ENCODE measurements at places on chromosomes 4 and X.

DNA sequence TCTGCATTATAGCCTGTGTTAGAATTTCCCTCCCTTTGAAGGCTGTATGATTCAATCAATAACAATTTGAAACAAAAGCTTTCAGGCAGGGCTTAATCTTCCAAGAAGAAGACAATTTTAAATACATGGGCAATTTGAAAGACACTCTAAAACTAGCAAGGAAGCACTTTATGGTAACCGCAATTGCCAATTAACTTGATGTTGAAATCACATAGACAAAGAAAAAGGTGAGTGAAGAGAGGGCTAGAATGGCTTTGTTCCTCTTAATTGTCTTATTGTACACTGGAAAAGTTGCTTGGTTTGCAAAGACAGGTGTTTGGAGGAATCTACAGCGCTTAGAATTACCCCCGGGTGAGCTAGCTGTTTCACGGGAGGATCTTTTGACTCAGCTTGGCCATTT is 74.4 kb upstream of the PRKX start:
- no peak for DNase-seq

- no peak for DNase-seq
These were observed 82.6 kb downstream of the ABLIM2 start for GRCh38 chr4:8076023-8076422.

GRCh38 chr4:128858879-128859671 is 49.6 kb downstream of the JADE1 start:
- no peak for DNase-seq

- DNase-seq, result no peak
These were observed 126.9 kb upstream of the DCLK2 start for GRCh38 chr4:149951152-149951900.

DNA sequence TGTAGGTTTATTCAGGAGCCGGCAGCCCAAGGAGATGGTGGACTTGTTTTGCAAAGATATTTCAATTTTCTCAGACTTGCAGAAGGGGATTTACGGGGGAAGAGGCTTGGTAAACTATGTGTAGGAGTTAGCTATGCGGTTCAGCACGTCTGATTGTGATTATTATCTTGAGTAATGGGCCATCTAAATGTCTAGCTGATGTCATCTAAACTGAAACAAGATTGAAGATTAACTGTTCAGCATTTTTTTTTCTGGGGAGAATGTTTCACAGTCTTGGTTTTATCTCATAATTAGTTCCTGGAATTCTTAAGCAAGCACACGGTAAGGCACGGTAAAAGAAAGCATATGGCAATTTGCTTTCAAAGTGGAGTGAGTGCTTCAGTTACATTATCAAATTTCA is 207.3 kb upstream of the CXorf51B start:
- DNase-seq, result no peak

DNA sequence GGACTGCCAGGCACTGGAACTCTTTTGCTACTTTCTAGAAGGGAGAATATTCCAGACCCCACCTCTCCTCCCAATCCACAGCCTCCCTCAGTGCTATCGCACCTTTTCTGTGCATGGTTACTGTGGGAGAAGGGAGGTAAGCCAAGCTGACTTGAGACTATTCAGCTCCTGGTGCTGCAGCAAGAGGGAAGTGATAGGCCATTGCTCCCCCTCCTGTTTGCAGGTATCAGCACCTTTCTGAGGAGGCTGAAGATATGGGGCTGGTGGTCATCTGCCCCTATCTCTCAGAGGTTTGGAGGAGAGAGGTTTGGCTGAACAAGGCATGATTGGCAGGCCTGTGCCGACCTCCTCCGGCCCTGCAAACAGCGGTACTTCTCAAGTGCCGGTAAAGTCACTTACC is 103.3 kb upstream of the GATB start:
- no peak for DNase-seq

DNA sequence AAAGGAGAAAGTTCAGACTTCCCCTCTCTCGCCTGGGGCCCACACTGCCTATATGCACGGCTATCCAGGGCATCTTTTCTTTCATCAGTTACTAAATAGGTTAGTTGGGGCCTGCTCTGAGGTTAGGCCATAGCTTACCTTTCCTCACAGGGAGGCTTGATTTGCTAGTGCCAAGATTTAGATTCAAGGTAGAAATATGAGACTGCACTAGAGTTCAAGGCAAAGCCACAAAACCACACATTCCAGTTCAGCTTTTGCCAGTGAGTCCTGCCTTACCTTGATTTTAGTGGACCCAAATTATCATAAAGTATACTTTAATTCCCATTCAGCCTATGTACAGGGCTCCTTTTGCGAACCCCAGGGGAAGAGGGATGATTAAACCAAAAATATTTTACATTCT is 762.8 kb downstream of the PDHA2 start:
- DNase-seq, result no peak

GRCh38 chr4:89157488-89158024 is 46.2 kb downstream of the TIGD2 start:
- no peak for DNase-seq

DNA sequence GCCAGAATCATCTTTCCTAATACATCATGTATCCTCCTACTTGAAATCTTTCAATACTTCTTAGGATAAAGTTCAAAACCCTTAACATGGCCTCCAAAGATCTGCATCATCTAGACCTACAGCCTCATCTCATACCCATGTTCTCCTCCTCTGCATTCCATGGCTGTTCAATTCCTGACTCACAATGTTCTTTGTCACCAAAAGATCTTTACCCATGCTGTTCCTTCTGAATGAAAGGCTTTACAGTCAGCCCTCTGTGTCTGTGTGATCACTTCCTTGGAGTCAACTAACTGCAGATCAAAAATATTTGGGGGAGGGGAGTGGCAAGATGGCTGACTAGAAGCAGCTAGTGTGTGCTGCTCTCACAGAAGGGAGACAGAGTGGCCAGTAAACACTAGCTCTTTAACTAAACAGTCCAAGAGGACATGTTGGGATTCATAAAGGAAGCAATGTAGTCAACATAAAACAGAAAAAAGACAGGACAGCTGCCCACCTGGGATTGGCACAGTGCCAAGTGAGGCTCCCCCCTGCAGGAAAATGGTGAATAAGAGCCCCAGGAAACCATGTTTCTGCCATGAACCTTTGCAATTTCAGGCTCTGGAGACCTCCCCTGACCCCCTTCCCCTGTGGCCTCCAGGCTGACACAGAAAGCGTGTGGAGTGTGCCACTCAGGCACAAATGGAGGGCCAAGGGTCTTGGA is 31.9 kb downstream of the CBR4 start:
- DNase-seq, result no peak

DNA sequence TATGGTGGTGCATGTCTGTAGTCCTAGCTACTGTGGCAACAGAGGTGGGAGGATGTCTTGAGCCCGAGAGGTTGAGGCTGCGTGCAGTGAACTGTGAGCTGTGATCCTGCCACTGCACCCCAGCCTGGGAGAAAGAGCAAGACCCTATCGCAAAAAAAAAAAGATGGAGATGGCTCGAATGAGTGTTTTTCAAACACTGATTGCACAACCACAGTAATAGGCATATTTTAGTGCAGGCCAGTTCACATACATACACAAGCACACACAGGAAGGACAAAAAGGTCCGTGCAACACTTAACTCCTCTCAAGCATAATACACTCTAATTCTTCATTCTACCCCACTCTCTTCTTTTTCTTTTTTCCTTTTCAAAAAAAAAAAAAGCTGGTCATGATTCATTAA is 5.1 kb downstream of the EFHC2 start:
- no peak for DNase-seq

GRCh38 chr4:55291227-55291640 is 54.8 kb upstream of the SRD5A3 start:
- DNase-seq, result no peak

DNA sequence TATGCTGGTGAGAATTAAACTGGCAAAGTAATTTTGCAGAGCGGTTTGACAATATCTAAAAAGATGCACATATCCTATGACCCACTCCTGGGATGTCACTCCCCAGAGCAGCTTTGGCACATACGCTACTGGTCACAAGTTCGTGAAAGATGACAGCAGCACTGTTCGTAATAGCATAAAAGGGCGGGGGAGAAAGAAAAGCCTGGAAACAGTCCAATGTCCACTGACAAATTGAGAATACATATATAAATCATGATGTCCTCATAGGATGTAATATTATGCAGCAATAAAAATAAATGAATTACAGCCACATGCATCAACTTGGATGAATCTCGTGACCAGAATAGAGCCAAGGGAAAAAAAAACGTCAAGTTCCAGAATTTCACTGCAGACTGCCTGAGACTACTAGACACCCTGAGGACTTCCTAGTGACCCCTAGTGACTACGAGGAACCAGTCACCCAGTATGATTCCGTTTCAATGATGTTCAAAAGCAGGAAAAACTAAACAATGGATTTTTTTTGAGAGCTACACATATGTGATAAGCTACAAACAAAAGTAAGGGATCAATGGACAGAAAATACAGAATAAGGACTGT is 1.8 kb downstream of the PCSK1N start:
- DNase-seq, result no peak

DNA sequence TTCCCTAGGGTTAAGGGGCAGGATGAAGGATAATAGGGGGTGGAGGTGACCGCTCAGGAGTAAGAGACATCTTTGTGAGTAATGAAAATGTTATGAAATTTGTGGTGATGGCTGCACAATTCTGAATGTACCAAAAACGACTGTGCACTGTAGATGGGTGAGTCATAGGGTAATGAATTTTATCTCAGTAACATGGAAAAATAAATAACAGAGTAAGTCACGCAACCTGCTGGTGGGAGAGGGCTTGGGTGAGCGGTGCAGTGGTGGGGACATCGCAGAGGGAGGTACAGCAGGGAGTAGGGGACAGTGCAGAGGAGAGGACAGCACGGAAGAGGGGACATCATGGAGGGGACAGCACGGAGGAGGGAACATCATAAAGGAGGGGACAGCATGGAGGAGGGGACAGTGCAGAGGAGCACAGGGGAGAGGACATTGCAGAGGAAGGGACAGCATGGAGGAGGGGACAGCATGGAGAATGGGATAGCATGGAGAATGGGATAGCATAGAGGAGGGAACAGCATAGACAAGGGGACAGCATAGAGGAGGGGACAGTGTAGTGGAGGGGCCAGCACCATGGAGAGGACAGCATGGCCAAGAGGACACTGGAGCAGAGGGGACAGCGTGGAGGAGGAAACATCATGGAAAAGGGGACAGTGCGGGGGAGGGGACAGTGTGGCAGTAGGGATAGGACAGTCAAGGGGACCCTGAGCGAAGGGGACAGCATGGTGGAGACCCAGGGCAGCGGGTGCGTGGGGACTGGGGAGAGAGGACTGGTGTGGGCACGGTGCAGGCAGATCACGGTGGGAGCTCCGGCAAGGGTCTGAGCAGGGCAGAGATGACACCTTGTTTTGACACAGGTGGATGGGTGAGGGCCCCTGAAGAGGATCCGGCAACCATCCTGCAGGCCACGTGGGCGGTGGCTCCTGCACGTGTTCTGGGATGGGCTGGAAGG is 68.5 kb upstream of the MXD4 start:
- no peak for DNase-seq

- DNase-seq, result no peak
These were observed 60.4 kb downstream of the MCF2 start for GRCh38 chrX:139647597-139647996.

DNA sequence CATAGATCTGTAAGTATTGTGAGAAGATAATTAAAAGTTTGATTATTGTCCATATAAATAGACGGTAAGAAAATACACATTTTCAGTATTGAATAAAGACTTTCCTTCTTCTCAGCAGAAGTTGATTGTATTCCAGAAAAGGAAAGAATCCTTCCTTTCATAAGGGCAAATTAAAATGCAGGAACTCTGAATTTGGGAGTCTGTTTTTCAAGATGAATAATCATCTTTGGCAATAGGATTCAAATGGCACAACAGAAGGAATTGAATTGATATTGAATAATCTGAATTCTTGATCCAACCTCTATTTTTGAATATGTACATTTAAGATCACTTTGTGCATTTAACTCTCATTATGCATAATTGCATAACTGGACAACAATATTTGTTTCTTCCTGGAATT is 149.3 kb downstream of the DMD start:
- DNase-seq, result no peak
